Activated CD8-positive, alpha-beta T cell treated with anti-CD3 and anti-CD28 coated beads, Interleukin-2, amount 10 ng/mL, durations not matched to agents 7 days and 5 days (primary cell): ENCODE measurements at places on chromosomes 2 and 18.

- H3K4me3 ChIP-seq = no peak overlapping the region
- no peak overlapping the region for H3K27ac ChIP-seq
- no peaks in the 10 kb centered on the region for H3K36me3 ChIP-seq
Observed at GRCh38 chr2:110903548-110903947, 171.2 kb downstream of the ACOXL start.

DNA sequence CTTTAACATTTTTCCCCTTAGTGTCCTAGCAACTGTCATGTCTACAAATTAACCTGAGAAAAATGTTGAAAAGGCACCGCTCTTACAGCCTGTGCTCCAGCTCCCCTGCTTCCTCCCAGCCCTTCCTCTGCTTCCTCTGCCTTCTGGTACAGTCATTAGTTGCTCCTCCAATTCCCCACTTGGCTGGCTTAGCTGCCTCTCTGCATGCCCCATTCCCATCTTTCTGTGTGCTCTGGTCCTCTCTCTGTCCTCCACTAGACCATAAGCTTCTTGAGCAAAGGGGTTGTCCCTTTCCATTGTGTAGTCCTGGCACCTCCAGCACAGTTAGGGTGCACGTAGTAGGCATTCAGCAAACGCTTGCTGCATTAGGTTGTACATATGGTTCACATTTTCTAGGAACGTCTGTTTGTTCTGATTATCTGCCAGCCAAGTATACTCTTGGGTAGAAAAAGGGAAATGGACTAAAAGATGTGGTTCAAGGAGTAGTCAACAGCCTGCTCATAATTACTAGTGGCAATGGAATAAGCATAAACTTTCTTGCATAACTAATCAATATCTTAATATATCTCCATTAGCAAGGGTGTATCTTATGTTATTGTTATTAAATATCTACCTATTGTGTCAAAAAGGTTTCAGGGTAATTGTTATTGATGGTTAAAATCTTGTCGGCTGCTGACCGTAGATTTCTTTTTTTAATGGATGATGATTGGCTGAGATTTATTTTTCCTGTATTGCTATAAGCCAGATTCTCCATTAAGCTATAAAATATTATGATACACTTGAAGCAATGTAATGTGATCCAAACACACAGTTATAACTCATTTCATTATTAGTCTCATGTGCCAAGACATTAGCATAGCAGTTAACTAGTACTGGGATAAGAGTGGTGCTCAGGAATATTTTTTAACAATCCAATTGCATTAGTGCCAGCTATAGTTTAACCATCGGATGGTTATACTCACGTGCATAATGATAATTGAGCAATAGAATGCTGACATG, 340.1 kb downstream of the SLC4A3 start:
- no peak overlapping the region for H3K27ac ChIP-seq
- no peak for DNase-seq

- H3K36me3 ChIP-seq = no peaks in the 10 kb centered on the region
- no peaks in the 10 kb centered on the region for H3K4me1 ChIP-seq
- DNase-seq = no peak
- H3K27ac ChIP-seq = no peak overlapping the region
Observed at GRCh38 chr2:122412360-122412759, 656.9 kb downstream of the TSN start.

DNA sequence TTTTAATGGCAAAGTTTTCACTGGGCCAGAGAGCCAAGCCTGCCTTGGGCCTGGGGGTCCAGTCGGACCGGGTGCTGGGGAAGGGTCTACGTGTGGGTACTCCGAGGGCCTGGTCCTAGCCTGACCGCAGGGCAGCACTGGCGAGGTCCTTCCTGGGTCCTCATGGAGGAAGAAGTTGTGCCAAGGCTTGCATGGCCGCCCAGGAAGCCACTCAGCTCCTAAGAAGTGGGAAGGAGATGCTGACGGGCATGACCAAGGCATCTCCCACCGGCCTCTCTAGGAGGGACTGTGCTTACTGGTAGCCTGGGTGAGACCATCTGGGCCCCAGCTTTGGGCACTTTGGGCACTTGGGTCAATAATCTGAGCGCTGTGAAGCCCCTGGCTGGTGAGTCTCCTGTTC, 22.6 kb downstream of the CIB4 start:
- H3K27me3 ChIP-seq = peaks cover 16% of the 10 kb centered on the region
- no peak overlapping the region for H3K4me3 ChIP-seq
- DNase-seq = no peak
- H3K27ac ChIP-seq = no peak overlapping the region

GRCh38 chr18:76263046-76264005, 231.7 kb downstream of the ZNF516 start:
- H3K27ac ChIP-seq = no peak overlapping the region
- no peaks in the 10 kb centered on the region for H3K36me3 ChIP-seq
- H3K4me1 ChIP-seq = no peaks in the 10 kb centered on the region
- no peaks in the 10 kb centered on the region for H3K27me3 ChIP-seq
- no peak overlapping the region for H3K4me3 ChIP-seq

- DNase-seq = no peak
- peaks cover 2% of the 10 kb centered on the region for H3K27me3 ChIP-seq
- no peaks in the 10 kb centered on the region for H3K4me1 ChIP-seq
- H3K36me3 ChIP-seq = no peaks in the 10 kb centered on the region
- H3K27ac ChIP-seq = no peak overlapping the region
Observed at GRCh38 chr2:215606219-215606618, 170.4 kb upstream of the FN1 start.

GRCh38 chr18:5895876-5896740, 786 bp upstream of the TMEM200C start:
- H3K27ac ChIP-seq = no peak overlapping the region
- H3K27me3 ChIP-seq = peaks cover 62% of the 10 kb centered on the region
- peaks cover 2% of the 10 kb centered on the region for H3K4me1 ChIP-seq
- H3K36me3 ChIP-seq = no peaks in the 10 kb centered on the region

DNA sequence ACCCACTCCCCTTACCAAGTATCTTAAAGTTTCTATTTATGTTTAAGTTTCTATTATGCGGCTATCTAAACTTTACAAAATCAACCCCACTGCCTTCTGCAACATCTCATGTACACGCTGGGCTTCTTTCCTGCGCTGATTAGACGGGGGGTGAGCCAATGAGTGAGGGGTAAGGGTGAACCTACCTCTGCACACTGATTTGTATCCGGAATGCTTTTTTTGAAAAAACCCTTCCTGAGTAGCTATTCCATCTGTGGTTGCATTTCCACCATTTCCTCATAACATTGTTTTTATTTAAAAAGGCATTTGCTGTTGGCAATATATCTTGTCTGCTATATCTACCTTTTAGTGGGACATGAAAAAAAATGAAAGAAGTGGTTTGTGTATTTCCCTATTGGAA, 6.3 kb downstream of the ALPG start:
- H3K27ac ChIP-seq = no peak overlapping the region
- no peak overlapping the region for H3K4me3 ChIP-seq
- H3K36me3 ChIP-seq = no peaks in the 10 kb centered on the region
- no peak for DNase-seq
- H3K27me3 ChIP-seq = peaks cover 26% of the 10 kb centered on the region
- H3K4me1 ChIP-seq = peaks cover 3% of the 10 kb centered on the region

DNA sequence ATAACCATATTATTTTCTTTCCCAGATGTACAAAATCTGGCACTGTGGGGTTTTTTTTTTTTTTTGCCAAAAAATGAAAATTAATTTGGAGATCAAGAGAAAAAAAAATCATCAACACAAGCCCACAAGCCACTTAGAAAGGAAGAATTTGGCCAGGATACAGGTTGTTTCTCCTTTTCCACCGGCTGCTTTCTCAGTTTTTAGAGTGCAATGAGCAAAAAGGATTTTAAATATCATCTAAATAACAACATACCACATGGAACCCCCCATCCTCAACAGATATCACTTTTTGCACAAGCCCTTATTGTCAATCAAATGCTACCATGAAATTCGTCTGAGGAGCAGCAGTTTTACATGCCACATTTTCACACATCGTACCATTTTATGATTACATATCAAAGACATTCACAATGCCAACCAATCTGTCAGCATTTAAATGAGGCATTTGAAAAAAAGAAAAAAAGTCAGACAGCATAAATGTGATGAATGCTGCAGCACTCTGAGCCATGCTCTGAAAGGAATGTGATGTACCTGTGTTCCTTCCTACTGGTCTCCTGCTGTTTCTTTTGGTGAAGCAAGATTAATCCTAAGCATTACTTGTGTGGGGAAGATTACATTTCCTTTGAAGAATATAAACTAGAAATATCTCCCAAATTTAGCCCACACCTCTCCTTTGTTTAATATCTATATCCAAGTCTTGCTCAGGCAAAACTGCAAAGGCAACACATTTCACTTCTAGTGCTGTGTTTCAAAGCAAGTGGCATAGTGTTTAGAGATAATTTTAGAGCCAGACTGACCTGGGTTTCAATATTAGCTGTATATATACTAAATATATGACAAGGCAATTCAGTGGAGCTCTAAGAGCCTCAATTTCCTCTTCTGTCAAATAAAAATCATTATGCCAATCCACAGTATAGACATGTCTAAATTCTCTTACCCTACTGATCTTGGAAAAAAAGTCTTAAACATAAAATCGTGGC, 391.3 kb downstream of the CMPK2 start:
- no peaks in the 10 kb centered on the region for H3K4me1 ChIP-seq
- H3K36me3 ChIP-seq = no peaks in the 10 kb centered on the region
- DNase-seq = no peak

DNA sequence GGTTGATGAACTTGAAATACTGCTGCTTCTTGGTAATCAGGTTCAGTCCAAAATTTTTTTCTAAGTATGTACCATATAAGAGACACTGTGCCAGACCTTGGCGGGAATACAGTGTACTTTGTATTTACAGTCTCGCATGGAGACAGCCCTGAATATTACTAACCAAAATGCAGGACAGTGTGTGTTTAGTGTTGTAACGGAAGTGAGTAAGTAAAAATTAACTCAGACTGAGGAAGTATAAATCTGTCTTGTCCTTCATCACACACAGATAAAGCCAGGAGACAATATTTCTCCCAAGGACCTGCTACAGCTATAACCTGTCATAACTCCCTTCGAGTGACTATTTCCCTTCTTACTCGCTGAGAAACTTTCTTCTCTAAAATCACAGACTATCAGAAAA, 76.9 kb downstream of the ACTR3 start:
- no peaks in the 10 kb centered on the region for H3K27me3 ChIP-seq
- H3K27ac ChIP-seq = no peak overlapping the region
- H3K4me3 ChIP-seq = no peak overlapping the region
- peaks cover 2% of the 10 kb centered on the region for H3K4me1 ChIP-seq

- no peaks in the 10 kb centered on the region for H3K27me3 ChIP-seq
- H3K27ac ChIP-seq = no peak overlapping the region
- H3K36me3 ChIP-seq = no peaks in the 10 kb centered on the region
- DNase-seq = no peak
- no peaks in the 10 kb centered on the region for H3K4me1 ChIP-seq
Observed at GRCh38 chr2:139480161-139480650, 700.0 kb upstream of the NXPH2 start.

- H3K4me1 ChIP-seq = peaks cover 8% of the 10 kb centered on the region
Observed at GRCh38 chr18:13716916-13717315, 9.4 kb downstream of the FAM210A start.

- H3K4me1 ChIP-seq = no peaks in the 10 kb centered on the region
- H3K27ac ChIP-seq = no peak overlapping the region
- no peak overlapping the region for H3K4me3 ChIP-seq
- H3K36me3 ChIP-seq = no peaks in the 10 kb centered on the region
Observed at GRCh38 chr2:81672516-81672915, 1368.0 kb upstream of the LRRTM1 start.

GRCh38 chr2:106130251-106130998, 63.7 kb downstream of the UXS1 start:
- DNase-seq = no peak
- H3K27me3 ChIP-seq = no peaks in the 10 kb centered on the region
- H3K27ac ChIP-seq = no peak overlapping the region
- peaks cover 8% of the 10 kb centered on the region for H3K4me1 ChIP-seq

GRCh38 chr2:30268296-30268871, 37.0 kb downstream of the LBH start:
- peak overlapping the region; percentile 32 for H3K27ac ChIP-seq
- H3K4me1 ChIP-seq = peaks cover 58% of the 10 kb centered on the region
- H3K4me3 ChIP-seq = no peak overlapping the region

DNA sequence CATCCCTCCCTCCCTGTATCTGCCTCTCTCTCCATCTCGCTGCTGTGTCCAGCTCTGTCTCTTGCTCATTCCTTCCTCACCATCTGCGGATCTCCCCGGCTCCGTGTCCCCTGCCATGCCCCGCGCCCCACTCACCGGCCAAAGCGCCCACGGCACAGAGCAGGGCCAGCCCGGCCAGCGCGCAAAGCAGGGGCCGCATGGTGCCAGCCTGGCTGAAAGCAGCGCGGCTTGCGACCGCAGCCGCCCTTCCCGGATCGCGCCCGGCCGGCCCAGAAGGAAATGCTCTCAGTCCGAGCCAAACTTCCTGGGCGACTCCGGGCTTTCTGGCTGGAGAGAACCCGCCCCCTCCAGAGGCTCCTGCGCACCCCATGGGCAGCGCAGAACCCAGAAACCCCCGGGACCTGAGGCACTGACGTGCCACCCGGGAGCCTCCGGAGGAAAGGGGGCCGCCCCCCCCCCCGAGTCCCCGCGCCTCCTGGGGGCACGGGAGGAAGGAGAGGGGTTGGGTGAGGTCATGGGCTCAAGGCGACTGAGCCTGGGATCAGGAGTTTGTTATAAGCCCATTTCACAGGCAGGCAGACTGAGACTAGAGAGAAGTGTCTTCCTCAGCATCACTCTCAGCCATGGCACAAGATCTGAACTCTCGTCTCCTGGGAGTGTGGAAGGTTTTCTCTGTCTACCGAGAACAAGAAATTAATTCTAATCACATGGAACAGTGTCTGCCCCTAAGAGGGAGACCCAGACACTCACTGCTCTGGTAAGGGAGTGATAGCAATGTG, 45.2 kb upstream of the RAB6C start:
- H3K36me3 ChIP-seq = no peaks in the 10 kb centered on the region
- H3K4me1 ChIP-seq = no peaks in the 10 kb centered on the region
- no peak for DNase-seq
- H3K27ac ChIP-seq = no peak overlapping the region
- H3K27me3 ChIP-seq = peaks cover 24% of the 10 kb centered on the region

- DNase-seq = no peak
- H3K27me3 ChIP-seq = peaks cover 23% of the 10 kb centered on the region
- no peak overlapping the region for H3K27ac ChIP-seq
- H3K36me3 ChIP-seq = no peaks in the 10 kb centered on the region
Observed at GRCh38 chr18:75915941-75916623, 488.6 kb upstream of the SMIM21 start.

- no peak overlapping the region for H3K4me3 ChIP-seq
- H3K27me3 ChIP-seq = peaks cover 1% of the 10 kb centered on the region
- H3K36me3 ChIP-seq = no peaks in the 10 kb centered on the region
- no peaks in the 10 kb centered on the region for H3K4me1 ChIP-seq
- no peak overlapping the region for H3K27ac ChIP-seq
Observed at GRCh38 chr2:202136526-202136925, 63.5 kb downstream of the KIAA2012 start.

- H3K4me3 ChIP-seq = no peak overlapping the region
- DNase-seq = no peak
- H3K36me3 ChIP-seq = peaks cover 3% of the 10 kb centered on the region
- peaks cover 52% of the 10 kb centered on the region for H3K27me3 ChIP-seq
Observed at GRCh38 chr2:112869258-112869842, 32.8 kb upstream of the IL1B start.

GRCh38 chr18:25230658-25231326, 121.2 kb downstream of the ZNF521 start:
- no peak overlapping the region for H3K4me3 ChIP-seq
- no peak overlapping the region for H3K27ac ChIP-seq
- peaks cover 2% of the 10 kb centered on the region for H3K27me3 ChIP-seq
- DNase-seq = no peak
- H3K4me1 ChIP-seq = no peaks in the 10 kb centered on the region
- H3K36me3 ChIP-seq = no peaks in the 10 kb centered on the region
